ENCODE measurements at places on chromosomes 13 and 19.

- no peak for DNase-seq
These were observed 27.0 kb downstream of the TMEM161A start for GRCh38 chr19:19111136-19111835.

- DNase-seq: no peak
These were observed 148.1 kb upstream of the ZNF536 start for GRCh38 chr19:30223866-30224688.

DNA sequence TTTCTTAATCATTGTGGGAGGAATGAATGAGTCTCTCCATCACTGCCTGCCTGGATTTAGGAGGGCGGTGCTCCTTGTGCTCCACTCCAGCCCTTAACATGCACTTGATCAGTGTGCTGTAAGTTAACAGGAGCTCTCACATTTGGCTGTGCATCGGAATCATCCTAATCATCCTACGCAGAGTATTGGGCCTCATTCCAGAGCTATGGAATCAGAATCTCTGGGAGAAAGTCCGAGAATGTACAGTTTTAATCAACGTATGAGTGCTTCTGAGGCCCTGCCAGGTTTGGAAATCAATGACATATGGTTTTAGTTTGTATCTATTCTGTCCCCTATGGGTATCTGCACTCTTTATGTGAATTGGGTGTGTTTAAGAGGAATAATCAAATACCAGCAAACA, 34.9 kb upstream of the DCLK1 start:
- no peak for DNase-seq

DNA sequence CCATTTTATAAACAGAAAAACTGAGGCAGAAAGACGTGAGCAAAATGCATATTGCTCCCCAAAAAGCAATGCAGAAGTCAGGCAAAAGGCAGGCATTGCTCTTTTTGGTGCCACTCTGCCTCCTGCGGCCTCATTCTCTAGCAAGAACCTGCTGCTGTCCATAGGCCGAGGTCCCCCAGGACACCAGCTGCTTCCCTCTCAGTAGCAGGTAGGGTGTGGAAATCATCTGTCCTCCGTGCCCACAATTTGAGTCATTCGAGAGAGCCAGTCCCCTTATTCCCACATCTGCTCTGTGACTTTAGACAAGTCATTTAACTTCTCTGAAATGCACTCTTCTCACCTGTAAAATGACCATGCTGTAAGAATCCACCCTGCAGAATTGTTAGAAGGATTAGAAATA, 50.0 kb downstream of the TNFRSF19 start:
- no peak for DNase-seq

- no peak for DNase-seq
These were observed 4.6 kb upstream of the MUC16 start for GRCh38 chr19:9014803-9015202.

- DNase-seq: no peak
These were observed 28.0 kb upstream of the RB1 start for GRCh38 chr13:48275507-48275906.

GRCh38 chr13:44694842-44695241, 118.7 kb upstream of the TSC22D1 start:
- DNase-seq: no peak

DNA sequence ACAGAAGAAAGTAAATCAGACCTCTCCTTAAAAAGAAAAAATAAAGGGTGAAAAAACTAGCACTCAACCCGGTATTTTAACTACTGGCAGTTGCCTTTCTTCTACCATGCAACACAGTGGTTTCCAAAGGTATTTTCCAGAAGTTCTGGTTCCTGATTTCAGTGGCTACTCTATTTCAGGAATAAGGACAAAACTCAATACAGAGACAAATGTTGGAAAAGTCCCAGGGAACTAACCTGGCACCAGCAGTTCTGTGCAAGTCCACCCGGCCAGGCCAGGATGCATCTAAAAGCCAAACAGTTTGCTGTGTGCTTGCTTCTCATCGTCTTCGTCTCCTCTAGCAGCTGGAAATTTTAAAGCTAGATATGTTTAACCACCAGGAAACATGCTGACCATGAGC, 52.5 kb downstream of the FOXO1 start:
- no peak for DNase-seq

- no peak for DNase-seq
These were observed 22.4 kb upstream of the EBI3 start for GRCh38 chr19:4206818-4207484.

- no peak for DNase-seq
These were observed 17.5 kb upstream of the ZNF492 start for GRCh38 chr19:22616659-22617058.

GRCh38 chr13:96851856-96852445, 142.3 kb downstream of the OXGR1 start:
- no peak for DNase-seq

GRCh38 chr13:113916330-113916815, 52.5 kb upstream of the GAS6 start:
- no peak for DNase-seq

DNA sequence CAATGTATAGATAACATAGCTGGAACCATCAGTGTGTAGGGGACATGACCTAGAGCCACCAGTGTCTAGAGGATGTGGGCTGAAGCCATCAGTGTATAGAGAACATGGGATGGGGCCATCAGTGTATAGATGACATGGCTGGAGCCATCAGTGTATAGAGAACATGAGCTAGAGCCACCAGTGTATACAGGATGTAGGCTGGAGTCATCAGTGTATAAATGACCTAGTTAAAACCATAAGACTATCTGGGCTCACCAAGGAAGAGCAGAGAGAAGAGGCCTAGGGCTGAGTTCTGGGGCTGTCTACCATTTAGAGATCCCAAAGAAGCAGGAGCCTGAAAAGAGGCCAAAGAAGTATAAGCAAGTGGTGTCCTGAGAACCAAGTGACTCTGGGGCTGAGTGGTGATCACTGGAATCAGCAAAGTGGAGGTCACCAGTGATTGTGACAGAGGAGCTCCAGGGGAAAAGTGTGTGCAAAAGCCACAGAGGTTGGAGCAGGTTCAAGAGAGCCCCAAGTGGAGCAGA, 41.0 kb downstream of the RFX2 start:
- DNase-seq: no peak

- DNase-seq: no peak
These were observed 261.9 kb downstream of the KCNRG start for GRCh38 chr13:50277127-50277526.

- no peak for DNase-seq
These were observed 131.2 kb downstream of the RXFP2 start for GRCh38 chr13:31870511-31870910.

DNA sequence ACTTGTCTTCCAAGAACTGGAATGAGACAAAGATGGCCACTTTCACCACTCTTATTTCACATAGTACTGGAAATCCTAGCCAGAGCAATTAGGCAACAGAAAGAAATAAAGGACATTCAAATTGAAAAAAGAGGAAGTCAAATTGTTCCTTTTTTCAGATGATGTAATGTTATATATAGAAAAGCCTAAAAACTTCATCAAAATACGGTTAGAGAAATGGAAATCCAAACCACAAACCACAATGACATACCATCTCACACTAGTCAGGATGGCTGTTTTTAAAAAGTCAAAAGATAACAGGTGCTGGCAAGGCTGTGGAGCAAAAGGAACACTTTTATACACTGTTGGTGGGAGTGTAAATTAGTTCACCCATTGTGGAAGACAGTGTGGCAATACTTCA, 113.3 kb upstream of the SPRY2 start:
- no peak for DNase-seq

- DNase-seq: no peak
These were observed 38.8 kb downstream of the ZNF611 start for GRCh38 chr19:52695996-52696395.

DNA sequence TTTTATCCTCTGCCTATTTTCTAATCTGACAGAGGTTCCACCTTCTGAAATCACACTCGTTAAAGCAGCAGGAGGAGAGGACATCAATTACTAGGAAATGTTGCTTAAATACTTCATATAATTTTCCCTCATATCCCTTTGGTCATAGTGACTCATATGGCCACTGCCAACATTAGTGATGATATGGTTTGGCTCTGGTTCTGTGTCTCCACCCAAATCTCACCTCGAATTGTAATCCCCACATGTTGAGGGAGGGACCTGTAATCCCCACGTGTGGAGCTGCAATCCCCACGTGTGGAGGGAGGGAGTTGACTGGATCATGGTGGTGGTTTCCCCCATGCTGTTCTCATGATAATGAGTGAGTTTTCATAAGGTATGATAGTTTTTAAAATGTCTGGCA, 618.4 kb upstream of the SLITRK5 start:
- no peak for DNase-seq

DNA sequence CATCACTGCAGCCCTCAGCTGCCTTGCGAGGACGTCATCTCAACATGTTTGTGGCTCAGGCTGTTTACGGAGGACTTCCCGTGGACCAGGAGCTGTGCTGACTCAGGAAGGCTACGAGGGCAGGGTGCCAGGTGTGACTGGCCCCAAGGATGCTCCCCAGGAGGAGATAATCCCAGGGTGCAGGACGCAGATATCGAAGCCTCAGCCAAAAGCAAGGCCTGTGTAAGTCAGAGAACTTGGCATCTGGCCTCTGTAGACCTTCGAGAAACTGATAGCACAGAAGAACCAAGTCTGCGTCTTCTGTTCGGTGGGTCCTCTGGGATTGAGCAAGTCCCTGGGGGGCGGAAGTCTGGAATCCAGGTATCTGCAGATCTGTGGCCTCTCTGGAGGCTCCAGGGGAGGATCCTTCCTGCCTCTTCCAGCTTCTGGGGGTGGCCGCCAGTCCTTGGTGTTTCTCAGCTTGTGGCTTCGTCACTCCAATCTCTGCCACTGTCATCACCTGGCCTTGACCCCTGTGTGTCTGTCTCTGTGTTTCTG, 2.6 kb upstream of the DOHH start:
- DNase-seq: no peak
